Midbrain (tissue), 1 donor: ENCODE measurements at places on chromosomes 2 and 18.
A peak's percentile ranks its signal among the peaks of the same experiment; 100 is the strongest.

- no peak for DNase-seq
Measured at GRCh38 chr2:41906338-41906725, 141.5 kb upstream of the PKDCC start.

DNA sequence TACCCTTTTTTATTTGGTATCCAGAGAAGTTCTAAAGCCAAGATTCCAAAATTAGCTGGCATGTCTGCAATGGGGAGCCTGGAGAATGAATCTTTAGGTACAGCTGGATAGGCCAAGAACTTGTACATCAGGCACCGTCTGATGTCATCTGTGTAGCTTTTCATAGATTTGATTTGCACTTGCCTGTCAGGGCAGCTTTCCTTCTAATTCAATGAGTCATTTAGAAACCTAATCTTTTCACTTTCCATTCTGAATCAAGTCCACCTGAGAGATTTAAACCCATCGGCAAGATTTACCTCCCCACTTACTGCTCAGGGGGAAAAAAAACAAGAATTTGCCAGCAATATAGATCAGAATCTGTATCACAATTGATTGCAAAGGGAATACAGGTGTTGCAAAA, 60.9 kb upstream of the ACAA2 start:
- no peak for DNase-seq

GRCh38 chr18:55069497-55069896, 110.2 kb upstream of the CCDC68 start:
- DNase-seq: no peak

DNA sequence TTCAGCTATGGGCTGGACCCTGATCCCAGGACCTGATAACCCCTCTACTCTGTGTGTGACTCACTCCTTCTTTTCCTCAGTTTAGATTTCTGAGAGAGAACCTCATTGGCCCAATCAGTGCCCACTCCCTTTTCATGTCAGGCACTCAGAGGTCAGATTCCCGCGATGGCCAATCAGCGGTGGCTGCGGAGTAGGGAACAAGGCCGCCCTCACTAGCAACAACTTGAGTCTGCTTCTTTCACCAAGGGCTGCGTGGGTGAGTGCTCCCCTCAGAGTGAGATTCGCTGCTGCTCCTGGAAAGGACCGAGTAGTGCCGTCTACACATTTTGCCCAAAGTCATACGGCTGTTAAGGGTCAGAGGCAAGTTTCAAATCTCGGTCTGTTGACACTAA, 34.7 kb downstream of the NPPC start:
- no peak for DNase-seq

DNA sequence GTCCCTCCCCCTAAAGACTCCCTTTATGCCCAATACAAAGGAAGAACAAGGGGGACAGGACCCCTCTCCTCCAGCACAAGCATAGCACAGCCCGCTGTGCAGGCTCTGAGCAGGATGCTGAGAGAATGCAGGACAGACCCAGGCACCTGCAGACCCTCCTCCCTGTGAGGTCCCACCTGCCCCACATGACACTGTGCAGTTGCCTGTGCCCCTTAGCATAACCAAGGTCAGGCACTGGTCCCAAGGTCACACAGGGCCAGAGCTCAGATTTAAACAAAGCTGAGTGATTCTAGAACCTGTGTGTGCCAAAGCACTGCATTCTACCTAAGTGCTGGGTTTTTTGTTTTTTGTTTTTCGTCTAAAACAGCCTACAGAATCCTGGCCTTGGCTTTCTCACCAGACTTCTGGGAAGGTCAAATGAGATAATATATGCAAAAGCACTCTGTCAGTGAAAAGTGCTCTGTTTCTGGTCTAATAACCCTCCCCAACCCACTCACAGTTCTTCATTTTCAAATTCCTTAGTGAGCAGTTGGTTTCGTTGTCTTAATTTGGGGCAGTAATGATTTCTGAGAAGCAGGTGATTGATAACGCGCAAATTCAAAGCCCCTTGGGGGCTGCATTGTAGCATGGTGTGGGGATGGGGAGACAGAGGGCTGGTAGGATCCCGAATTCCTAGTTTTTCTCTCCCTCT, 125.7 kb downstream of the KCTD1 start:
- DNase-seq: no peak

DNA sequence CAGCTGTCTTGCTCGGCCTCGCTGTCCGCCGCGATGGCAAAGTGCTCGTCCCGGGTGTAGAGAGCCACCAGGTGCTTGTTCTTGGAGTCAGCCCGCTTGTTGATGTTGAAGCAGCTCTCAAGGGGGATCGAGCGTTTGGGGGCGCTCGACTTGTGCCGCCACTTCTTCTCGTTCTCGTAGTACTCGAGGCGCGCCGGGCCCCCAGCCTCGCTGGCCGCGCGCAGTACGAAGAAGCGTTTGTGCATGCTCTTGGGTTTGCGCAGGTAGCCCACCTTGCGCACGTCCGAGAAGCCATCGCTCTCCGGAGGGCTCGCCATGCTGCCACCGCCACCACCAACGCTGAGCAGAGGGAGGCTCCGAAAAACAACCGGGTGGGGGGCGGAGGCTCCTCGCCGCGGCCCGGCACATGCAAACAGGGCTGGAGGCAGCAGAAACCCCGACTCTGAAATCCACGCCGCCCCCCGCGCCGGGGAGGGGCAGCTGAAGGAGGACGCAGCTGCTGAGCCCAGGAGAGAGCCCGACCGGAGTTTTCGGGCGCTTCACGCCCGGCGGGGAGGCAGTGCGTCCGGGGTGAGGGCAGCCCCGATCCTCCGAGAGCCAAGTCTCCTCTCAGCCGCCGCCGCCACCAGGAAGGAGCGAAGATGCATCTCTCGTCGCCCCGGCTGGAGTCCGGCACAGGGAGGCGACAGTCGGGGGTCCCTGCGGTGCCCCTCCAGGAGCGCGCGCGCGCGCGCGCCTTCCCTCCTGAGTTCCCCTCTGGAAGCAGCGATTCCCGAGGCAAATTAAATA, 1.0 kb downstream of the IRS1 start:
- peak; percentile 29 for DNase-seq

DNA sequence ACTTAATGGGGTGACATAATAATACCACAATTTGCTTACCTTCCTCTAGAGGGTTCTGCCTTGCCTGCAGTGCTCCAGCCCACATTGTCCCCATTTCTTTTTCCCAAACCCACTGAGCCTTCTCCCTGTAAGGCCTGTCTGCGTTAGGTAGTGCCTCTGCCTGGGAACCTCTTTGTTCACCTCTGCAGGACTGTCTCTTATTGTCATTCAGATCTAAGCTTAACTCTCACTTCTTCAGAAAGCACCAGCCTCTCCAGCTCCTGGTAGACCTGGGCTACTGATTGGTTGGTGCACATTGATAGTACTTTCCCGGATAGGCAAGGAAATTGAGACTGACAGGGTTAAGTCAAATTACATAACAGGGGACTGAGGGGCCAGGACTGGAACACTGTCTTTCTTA, 49.1 kb downstream of the CCDC85A start:
- no peak for DNase-seq

GRCh38 chr18:24695168-24695567, 234.7 kb downstream of the HRH4 start:
- no peak for DNase-seq

GRCh38 chr2:70132244-70133126, 45.2 kb downstream of the PCBP1 start:
- peak; percentile 91 for DNase-seq

GRCh38 chr2:177767768-177768167, 304.8 kb downstream of the PDE11A start:
- peak; percentile 14 for DNase-seq

GRCh38 chr2:140873915-140874531, 1256.8 kb downstream of the LRP1B start:
- no peak for DNase-seq

DNA sequence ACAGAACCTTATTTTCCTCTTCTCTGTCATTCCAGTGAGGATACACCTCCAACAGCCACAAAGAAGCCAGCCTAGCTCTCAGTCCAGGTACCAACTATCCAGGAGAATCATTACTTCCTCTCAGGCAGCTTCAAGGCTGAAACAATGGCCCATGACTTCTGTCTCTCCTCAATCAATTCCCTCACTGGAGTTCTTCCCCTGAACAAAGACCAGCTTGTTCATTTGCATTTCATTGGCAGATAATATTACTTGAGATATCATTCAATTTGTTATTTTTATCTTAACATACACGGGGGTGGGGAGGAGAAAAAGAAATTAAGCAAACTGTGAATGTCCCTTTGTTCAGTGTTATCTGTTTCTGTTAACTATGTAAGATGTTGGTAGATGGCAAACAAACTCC, 44.0 kb downstream of the CCDC141 start:
- DNase-seq: no peak
